ENCODE measurements at places on chromosomes 16 and 17. TPM values are rescaled to one million over a fixed set of nuclear protein-coding genes. Genes with fewer than 3 reads are reported as not detected.
A peak's percentile ranks its signal among the peaks of the same experiment; 100 is the strongest.

DNA sequence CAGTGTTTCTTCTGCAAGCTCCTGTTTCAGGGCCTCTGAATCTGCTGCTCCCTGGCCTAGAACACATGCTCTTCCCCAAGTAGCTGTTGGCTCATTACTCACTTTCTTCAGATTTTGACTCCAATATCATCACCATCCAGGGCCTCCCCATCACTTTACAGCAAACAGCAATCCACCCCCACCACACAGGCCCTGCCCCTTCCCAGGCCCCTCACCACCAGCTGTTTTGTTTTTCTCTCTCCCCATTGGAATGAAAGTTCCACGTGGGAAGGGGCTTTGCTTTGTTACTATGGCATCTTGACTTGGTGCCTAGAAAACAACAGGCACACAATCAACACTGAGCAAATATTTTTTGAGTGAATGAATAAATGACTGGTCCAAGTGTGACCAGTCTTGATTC, 4.0 kb downstream of the TMEM170A start:
- peaks cover 11% of the 10 kb centered on the region for H3K36me3 ChIP-seq
- DNase-seq, result no peak
- H3K27ac ChIP-seq, result no peak overlapping the region
- peak overlapping the region; percentile 3 for H3K4me3 ChIP-seq
- no peaks in the 10 kb centered on the region for H3K27me3 ChIP-seq

- H3K27me3 ChIP-seq, result no peaks in the 10 kb centered on the region
- H3K4me3 ChIP-seq, result peak overlapping the region; percentile 44
- peaks cover 3% of the 10 kb centered on the region for H3K4me1 ChIP-seq
These were observed 18.4 kb upstream of the MRPS23 start for GRCh38 chr17:57868007-57868909.

C17orf67 gene
- 1.0 TPM for total RNA-seq

TMC8 gene
- 1.9 TPM for total RNA-seq

CTRB1 gene
- not detected for total RNA-seq

DNA sequence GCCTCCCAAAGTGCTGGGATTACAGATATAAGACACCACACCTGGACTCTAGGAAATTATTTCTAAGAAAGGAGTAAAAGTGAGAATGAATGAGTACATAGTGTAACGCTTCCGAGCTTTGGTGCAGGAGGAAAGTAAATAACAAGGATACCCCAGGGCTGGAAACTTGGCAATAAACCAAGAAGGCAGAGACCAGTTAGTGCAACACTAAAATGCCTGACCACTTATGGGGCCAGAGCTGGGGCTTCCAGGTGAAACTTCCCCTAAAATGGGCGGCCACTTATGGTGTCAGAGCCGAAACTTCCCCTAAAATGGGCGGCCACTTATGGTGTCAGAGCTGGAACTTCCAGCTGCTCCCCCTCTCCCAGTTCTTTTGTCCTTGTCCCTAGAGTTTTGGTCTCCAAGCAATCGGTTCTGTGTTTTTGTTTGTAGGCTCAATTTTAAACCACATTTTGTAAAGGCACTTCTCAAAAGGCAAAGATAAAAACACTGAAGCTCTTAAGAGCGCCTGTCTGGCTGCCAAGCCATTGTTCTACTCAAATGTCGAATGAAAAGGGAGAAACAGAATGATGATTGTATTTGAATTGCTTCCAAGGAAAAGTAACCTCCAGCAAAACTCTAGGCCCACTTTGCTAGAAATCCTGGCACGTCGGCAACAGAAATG, 63.9 kb downstream of the NXN start:
- peaks cover 3% of the 10 kb centered on the region for H3K4me1 ChIP-seq
- H3K27ac ChIP-seq, result peak overlapping the region; percentile 56

GRCh38 chr16:6957681-6958080, 375.0 kb upstream of the RBFOX1 start:
- H3K27ac ChIP-seq, result no peak overlapping the region
- H3K4me1 ChIP-seq, result no peaks in the 10 kb centered on the region
- no peak for DNase-seq
- no peak overlapping the region for H3K4me3 ChIP-seq

HASPIN gene
- total RNA-seq, result 26.7 TPM

ST6GALNAC2 gene
- 0.46 TPM for total RNA-seq

GRAP gene
- 0.55 TPM for total RNA-seq

- H3K27me3 ChIP-seq, result no peaks in the 10 kb centered on the region
- no peaks in the 10 kb centered on the region for H3K4me1 ChIP-seq
- H3K27ac ChIP-seq, result no peak overlapping the region
- no peak overlapping the region for H3K4me3 ChIP-seq
- no peak for DNase-seq
These were observed 20.0 kb downstream of the ADAMTS18 start for GRCh38 chr16:77414752-77415231.

GRCh38 chr17:55571095-55571494, 59.8 kb upstream of the SMIM36 start:
- no peaks in the 10 kb centered on the region for H3K4me1 ChIP-seq
- no peak for DNase-seq
- no peak overlapping the region for H3K4me3 ChIP-seq
- no peaks in the 10 kb centered on the region for H3K36me3 ChIP-seq
- no peak overlapping the region for H3K27ac ChIP-seq
- H3K27me3 ChIP-seq, result no peaks in the 10 kb centered on the region

GRCh38 chr16:49580751-49581303, 207.2 kb downstream of the C16orf78 start:
- no peaks in the 10 kb centered on the region for H3K27me3 ChIP-seq
- no peaks in the 10 kb centered on the region for H3K36me3 ChIP-seq
- DNase-seq, result no peak
- no peak overlapping the region for H3K27ac ChIP-seq
- peaks cover 3% of the 10 kb centered on the region for H3K4me1 ChIP-seq

DNA sequence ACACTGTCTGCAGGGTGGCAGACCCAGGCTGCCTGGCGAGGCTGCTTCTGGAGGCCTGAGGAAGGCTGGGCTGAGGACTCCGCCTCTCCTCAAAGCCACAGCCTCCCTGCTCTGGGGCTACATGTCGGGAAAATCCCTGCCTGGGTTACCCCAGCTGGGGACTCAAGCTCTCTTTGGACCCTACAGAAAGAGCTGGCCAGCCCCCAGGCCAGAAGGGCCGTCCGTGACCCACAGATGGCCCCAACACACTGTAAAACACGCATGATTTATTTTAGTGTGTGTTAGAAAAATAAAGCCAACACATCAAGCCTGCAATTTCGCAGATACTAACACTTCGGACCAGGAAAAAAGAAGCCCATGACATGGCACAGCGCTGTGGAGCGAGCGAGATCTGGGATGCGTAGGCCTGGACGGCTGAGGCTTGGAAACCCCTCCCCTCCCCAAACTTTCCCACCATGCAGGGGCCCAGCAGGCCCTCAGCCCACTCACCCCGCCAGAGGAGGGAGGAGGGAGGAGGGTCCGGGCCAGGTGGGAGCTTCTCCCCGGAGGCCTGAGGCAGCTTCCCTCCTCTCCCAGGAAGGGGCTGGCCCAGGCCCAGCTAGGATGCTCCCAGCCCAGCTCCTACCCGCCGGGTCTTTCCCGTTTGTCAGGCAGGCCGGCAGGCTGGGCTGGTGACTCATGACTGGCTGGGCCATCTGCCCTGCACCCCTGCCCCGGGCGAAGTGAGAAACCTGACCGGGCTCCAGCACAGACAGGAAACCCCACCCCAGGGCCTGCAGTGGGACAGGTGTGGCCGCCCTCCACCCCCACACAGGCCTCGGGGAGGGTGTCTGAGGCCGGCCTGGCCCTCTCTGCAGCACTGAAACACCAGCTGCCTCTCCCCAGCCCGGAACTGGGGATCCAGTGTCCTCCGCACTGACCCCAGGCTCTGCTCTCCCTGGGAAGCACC, 34.1 kb upstream of the SLC38A10 start:
- no peaks in the 10 kb centered on the region for H3K4me1 ChIP-seq
- no peak overlapping the region for H3K27ac ChIP-seq
- H3K27me3 ChIP-seq, result no peaks in the 10 kb centered on the region
- peak; percentile 94 for DNase-seq
- no peaks in the 10 kb centered on the region for H3K36me3 ChIP-seq
- no peak overlapping the region for H3K4me3 ChIP-seq

GRCh38 chr17:65340401-65340800, 203.2 kb downstream of the RGS9 start:
- no peaks in the 10 kb centered on the region for H3K27me3 ChIP-seq
- no peaks in the 10 kb centered on the region for H3K4me1 ChIP-seq
- no peak overlapping the region for H3K4me3 ChIP-seq
- no peaks in the 10 kb centered on the region for H3K36me3 ChIP-seq

DNA sequence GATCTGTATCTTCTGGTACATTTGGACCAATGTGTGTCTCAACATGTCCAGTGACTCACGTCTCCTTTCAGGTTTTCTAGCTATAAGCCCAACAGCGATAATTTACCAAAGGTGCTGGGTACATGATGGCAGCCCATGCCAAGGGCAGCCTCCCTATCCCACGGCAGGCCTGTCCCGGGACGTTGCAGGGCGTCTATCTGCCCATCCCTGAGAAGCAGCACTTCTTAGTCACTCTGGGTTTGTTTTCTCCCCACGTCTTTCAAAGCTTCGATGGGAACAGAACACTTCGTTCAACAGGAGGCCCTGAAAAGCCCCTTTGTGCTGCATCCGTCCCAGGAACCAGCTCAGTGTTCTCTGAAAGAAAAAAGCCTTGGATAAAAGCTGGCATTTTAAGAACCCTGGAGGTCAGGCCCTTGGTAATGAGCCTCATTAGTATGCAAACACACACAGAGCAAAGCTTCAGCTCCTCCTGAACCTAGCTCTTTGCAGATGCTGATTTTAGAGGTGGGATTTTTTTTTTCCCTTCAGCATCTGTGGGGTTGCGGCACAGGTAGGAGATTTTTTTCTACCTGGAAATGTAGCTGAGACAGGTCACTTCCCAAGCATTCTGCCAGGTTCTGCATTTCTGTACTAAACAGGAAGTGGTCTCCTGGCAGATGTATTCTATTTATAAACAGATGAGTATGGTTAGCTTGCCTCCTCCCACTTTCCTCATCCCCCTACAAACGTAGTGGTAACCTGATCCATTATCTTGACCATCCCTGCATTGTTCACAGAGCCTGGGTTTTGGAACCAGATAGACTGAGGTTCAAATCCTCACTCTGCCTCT, 17.5 kb upstream of the MT4 start:
- no peaks in the 10 kb centered on the region for H3K27me3 ChIP-seq
- H3K4me3 ChIP-seq, result peak overlapping the region; percentile 39
- H3K36me3 ChIP-seq, result no peaks in the 10 kb centered on the region
- peak overlapping the region; percentile 86 for H3K27ac ChIP-seq
- peaks cover 4% of the 10 kb centered on the region for H3K4me1 ChIP-seq
- peak; percentile 77 for DNase-seq

GRCh38 chr17:17931159-17931558, 41.0 kb downstream of the TOM1L2 start:
- H3K27me3 ChIP-seq, result no peaks in the 10 kb centered on the region
- no peak for DNase-seq

EPOP gene
- 6.1 TPM for total RNA-seq

GUCY2D gene
- 0.35 TPM for total RNA-seq

PLA2G10 gene
- total RNA-seq, result 2.2 TPM

DNA sequence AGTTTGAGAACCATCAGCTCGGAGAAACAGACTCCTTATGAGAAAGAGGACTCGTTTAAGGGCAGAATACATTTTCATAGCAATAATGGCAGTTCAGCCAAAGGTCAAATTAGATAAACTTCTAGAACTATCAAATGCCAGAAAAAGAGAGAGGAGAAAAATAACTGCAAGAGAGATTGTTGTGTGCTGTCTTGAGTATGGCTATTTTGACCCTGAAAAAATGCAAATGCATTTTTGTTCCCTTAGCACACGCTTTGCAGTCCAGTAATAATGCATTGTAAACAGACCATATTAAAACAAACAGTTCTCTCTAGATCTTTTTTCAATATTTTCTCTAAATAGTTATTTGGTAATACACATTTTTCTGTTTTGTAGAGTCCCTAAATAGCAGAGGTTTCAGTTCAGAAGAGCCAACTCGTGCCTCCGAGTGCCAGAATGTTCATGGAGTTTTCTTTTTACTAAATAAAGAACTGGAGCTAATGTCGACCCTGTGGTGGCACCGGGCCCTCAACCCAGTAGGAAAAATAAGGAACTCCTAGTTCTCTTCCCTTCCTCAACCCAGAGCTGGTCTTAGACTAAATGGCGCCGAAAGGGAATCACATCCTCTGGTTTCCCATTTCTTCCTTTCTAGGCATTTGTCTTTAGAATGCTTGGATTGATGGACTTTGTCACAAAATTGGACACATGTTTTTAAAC, 298.0 kb downstream of the MAP2K4 start:
- no peaks in the 10 kb centered on the region for H3K27me3 ChIP-seq
- H3K27ac ChIP-seq, result no peak overlapping the region
- no peak overlapping the region for H3K4me3 ChIP-seq
- H3K4me1 ChIP-seq, result no peaks in the 10 kb centered on the region

KRT25 gene
- not detected for total RNA-seq

DNA sequence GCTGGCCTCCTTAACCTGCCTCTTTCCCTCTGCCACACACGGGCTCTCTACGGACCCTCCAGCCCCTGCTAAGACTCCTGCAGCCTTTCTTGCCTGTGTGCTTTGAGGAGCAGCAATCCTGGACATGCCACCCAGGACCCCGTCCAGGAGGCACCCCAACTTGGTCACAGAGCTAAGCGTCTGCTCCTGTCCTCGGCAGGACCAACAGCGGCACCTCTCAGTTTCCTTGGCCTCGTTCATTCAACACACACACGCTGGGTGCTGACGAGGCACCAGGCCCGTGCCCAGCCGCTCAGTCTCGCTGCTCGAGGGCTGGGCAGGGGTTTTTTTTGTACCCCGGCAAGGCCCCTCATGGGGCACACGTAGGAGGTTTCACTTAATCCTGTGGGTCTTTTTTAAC, 15.2 kb downstream of the RPH3AL start:
- H3K4me1 ChIP-seq, result no peaks in the 10 kb centered on the region
- no peaks in the 10 kb centered on the region for H3K36me3 ChIP-seq
- no peak overlapping the region for H3K27ac ChIP-seq
- peaks cover 2% of the 10 kb centered on the region for H3K27me3 ChIP-seq
- no peak overlapping the region for H3K4me3 ChIP-seq

- no peaks in the 10 kb centered on the region for H3K36me3 ChIP-seq
- no peak overlapping the region for H3K27ac ChIP-seq
- peak; percentile 41 for DNase-seq
- no peak overlapping the region for H3K4me3 ChIP-seq
- H3K4me1 ChIP-seq, result no peaks in the 10 kb centered on the region
These were observed 12.9 kb upstream of the BBS2 start for GRCh38 chr16:56532714-56533113.

DNA sequence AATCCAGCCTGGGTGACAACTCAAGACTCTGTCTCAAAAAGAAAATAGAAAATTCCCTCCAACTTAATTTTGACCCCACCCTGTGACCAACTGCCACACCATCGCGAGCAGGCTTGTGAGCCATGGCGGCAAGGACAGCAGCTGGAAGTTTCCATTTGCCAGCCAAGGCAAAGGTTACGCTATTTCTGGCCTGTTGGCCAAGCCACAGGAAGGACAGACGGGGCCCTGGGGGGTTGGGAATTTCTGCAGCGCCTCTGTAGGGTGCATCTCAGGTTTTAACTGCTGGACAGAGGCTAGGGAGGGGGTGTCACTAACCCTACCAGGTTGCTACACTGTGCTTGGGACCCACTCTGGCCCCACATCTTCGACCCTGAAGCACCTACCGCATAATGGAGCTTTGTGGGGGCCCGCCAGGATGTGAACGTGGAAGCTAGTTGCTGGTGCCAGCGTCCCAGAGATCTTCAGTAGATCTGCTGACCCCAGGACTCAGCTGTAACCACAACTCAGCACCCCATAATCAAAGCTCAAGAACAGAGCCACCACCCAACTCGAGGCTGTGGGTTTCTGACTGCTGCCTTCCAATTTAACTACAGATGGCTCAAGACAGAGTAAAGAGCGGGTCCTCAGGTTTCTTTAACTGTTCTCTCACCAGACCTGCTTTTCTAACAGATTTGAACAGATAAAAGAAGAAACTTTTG, 10.9 kb downstream of the KIFC3 start:
- no peak overlapping the region for H3K4me3 ChIP-seq
- H3K27me3 ChIP-seq, result no peaks in the 10 kb centered on the region
- H3K4me1 ChIP-seq, result no peaks in the 10 kb centered on the region
- no peaks in the 10 kb centered on the region for H3K36me3 ChIP-seq
- no peak overlapping the region for H3K27ac ChIP-seq

All from H9 (cell line).